Mesenchymal stem cell (in vitro differentiated cells and primary cell): ENCODE measurements at places on chromosomes 3 and 15.
A peak's percentile ranks its signal among the peaks of the same experiment; 100 is the strongest.

- DNase-seq, result no peak
Measured at GRCh38 chr3:143958966-143959365, 12.7 kb upstream of the DIPK2A start.

DNA sequence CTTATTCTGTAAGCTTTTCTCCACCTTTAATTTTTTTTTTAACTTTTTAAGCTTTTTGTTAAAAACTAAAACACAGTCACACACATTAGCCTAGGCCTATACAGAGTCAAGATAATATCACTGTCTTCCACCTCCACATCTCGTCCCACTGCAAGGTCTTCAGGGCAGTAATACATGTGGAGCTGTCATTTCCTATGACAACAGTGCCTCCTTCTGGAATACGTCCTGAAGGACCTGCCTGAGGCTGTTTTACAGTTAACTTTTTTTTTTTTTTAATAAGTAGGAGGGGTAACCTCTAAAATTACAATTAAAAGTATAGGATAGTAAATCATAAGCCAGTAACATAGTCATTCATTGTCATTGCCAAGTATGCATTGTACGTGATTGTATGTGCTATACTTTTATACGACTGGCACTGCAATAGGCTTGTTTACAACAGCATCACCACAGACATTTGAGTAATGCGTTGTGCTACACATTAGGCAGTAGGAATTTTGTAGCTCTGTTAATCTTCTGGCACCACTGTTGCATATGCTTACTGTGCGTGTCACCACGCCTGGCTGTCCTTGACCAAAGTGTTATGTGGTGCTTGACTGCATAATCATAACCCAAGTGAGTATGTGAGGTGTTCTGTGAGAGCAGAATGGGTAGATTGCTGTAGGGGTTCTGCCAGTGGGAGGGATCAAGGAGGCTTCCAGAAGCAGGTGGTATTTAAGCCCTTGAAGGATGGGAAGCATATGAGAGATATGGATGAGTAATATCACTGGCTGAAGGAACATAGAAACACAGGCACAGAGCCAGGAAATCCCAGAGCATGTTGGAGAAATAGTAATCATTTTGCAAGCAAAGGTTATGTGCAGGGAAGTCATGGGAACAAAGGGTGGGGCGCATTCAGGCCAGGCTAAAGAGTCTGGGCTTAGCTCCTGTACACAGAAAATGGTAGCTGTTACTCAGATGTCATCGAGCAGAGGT lies 18.3 kb downstream of the FBXO22 start:
- DNase-seq, result peak; percentile 91

- no peak for DNase-seq
Measured at GRCh38 chr3:58175187-58175436, 35.7 kb downstream of the DNASE1L3 start.

- DNase-seq, result no peak
Measured at GRCh38 chr3:191237047-191237882, 38.2 kb downstream of the OSTN start.

GRCh38 chr3:176609361-176609760 lies 587.9 kb downstream of the TBL1XR1 start:
- DNase-seq, result no peak

GRCh38 chr15:82172506-82172905 lies 90.0 kb downstream of the EFL1 start:
- no peak for DNase-seq

DNA sequence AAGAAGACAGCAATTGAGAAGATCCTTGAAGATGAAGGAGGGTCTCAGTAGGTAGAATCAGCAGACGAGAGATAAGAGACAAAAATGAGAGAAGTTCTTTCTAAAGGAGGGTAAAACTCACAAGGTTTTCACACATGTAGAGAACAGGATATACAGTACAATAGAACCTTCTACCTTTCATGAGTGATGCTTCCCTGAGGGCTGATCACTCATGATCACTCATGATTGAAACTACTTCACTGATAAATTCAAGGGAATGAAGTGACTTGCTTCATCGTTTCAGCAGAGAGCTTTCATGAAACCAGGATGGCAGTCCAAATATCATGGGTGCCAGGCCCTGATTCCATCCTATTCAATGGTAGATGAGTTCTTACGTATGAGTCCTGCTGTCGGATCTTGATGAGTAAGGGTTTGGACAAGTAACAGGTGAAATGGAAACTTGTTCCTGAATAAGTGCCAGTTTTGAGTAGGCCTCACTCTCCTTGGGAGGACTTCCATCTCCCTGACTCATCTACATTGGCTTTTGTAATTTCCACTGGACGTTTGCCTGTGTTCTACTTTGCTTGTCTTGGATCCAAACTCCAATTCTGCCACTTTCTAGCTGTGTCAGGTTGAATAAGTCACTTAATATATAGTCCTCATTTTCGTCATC lies 9.6 kb upstream of the CLDN16 start:
- DNase-seq, result peak; percentile 28

DNA sequence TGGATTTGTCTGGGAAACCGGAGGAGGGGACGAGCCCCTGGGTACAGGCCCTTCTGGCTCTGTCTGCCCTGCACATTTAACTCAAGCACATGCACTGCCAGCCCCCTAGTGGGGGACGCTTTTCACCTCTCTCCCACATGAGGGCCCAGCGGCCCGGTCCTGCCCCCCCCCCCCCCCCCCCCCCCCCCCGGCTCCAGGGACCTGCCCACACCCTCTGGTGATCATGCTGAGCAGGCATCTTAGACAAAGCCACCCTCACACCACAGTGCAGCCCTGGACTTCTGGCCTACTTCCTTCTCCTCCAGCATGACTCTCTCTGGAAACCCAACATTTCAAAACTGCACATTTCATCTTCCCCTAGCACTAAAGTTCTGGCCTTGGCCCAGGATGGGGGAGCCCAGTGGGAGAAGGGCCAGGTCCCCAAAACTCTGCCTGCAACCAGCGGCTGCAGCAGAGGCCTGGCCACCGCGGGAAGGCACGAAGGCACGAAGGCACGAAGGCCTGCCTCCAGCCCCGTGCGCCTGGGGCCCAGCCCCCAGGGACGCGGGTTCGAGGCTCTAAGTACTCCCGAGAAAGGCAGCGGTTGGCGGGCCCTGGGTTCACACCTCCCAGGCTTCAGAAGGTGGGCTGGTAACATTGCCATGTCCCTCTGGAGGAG lies 14.1 kb downstream of the KLF15 start:
- no peak for DNase-seq

GRCh38 chr3:110625201-110625747 lies 446.3 kb upstream of the NECTIN3 start:
- no peak for DNase-seq

- DNase-seq, result peak; percentile 55
Measured at GRCh38 chr3:29339016-29339833, 58.4 kb downstream of the RBMS3 start.

DNA sequence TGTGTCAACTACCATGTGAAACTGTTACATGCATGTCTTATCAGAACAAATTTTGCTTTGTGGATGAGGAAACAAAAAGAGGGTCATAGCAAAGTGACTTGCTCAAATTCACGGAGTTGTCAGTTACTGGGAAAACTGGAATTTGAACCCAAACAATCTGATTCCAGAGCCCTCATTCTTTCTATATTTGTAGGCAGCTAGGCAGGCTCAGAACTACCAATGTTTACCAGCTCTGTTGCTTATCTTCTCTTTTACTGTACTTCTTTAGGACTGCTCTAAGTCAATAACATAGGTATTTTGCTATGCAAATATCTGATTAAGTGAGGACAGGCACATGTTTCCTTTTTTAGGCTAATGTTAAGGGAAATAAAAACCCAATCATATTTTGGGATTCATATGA lies 450.5 kb downstream of the ZPLD1 start:
- DNase-seq, result no peak

GRCh38 chr3:84991422-84991900 lies 32.7 kb downstream of the CADM2 start:
- no peak for DNase-seq

DNA sequence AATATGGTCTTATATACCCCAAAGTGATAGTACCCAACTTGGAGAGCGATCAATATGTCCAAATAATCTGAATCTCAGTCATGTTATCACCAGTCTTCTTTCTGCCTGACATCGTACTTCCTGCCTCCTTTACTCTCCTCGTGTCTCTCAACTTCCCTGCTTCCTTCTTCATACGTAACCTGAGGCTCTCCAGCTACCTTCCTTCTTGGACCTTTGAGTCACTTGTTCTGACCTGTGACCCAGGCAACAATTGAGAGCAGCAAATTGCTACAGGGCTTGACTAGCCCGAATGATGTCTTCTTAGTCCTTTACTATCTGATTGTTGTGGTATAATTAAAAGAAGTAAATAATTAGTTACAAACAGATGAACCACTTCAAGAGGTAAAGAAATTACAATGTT lies 145.9 kb upstream of the MBNL1 start:
- no peak for DNase-seq

- DNase-seq, result no peak
Measured at GRCh38 chr3:109926376-109926775, 589.0 kb upstream of the DPPA4 start.

DNA sequence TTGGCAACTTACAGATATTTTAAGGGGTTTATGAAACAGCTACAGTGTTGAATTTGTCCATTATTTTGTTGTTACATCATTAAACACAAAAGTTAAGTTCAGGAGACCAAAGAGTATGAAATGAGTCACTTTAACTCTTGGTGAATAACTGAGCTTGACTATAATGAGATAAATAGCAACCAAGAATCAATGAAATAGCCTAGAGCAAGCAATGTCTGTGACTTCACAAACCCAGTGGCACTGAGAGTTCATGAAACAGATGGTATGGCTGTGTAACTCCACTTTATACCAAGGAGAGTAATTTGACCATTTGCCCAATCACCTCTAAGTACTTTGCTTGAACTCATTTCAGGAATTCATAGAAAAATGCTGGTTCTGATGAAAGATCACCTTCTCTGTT lies 169.6 kb upstream of the GADL1 start:
- no peak for DNase-seq

DNA sequence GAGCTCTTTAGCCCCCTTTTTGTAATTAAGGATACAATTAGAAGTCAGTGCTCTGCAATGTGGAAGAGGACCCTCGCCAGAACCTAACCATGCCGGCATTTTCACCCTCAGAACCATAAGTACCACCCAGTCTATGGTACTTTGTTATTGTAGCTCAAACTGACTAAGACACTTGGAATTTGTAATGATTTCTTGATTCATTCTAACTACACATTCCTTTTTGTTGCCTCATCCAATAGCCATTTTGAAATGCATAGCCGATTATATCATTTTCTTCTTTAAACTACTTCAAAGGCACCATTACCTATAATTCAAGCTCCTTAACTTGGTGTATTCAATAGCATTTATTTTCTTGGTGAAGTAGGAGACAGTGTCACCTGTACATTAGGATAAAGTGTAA lies 61.4 kb downstream of the GLB1 start:
- DNase-seq, result peak; percentile 37

- no peak for DNase-seq
Measured at GRCh38 chr3:22982981-22983587, 220.0 kb upstream of the UBE2E2 start.

- DNase-seq, result no peak
Measured at GRCh38 chr3:140756240-140757016, 78.6 kb downstream of the TRIM42 start.

GRCh38 chr3:181855825-181856224 lies 144.1 kb downstream of the SOX2 start:
- no peak for DNase-seq

DNA sequence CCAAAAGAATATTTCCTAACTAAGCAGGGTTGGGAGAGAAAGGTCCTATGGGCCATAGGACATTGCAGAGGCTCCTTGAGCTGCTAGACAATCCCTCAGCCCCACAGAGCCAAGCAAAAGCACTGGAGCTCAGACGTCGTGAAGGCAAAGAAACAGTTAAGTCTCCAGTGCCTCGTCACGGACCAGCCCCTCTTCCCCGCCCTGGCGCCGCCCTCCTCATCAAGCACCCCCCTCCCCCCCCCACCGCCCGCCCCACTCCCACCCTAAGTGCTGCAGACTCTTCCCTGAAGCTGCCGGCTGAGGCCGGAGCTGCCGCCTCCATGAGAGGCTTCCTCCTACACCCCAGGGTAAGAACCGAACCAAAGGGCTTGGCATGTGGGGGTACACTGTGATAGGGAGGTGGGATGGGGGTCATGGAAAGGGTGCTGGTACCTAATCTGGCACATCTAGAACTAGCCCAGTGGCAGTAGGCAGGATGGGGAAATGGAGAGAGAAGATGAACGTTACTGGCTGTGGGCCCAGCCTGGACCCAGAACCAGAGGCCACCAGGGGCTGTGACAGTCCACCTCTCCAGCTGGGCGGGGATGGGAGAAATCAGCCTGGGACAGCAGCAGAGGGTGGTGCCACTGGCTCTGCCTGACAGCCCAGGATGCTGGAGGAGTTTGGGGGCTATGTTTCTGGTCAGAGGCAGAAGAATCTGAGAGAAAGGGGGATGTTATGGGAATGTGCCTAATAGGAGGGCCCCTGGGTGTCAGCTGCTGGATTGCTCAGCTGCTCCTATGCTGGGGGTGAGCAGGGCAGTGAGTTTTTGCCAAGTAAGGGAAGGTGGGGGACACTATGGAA lies at the start of gene MAP1A:
MAP1A (plus strand) TSS at position 255 of the 843 bp plus-strand sequence. CDS start 3,866 bp downstream, outside the sequence.
- DNase-seq, result peak; percentile 83

GRCh38 chr3:59654480-59655417 lies 604.9 kb upstream of the CFAP20DC start:
- no peak for DNase-seq

DNA sequence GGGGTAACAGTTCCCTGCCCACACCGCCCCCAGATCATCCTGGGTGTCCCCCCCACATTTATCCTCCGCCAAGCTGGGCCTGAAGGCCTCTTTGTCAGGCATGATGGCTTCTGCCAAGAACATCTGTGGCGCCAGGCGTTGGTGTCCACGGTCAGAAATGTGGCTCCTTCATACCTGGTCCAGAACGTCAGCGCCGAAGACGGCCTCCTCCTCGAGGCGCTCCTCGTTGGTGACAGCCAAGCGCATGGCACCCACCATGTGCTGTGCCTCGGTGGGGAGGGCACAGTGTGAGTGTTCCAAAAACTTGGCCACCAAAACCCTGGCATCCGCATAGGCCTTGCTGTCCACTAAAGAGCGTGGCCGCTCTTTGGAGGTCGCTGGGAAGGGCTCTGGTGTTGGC lies 146.5 kb downstream of the NSMCE3 start:
- no peak for DNase-seq

DNA sequence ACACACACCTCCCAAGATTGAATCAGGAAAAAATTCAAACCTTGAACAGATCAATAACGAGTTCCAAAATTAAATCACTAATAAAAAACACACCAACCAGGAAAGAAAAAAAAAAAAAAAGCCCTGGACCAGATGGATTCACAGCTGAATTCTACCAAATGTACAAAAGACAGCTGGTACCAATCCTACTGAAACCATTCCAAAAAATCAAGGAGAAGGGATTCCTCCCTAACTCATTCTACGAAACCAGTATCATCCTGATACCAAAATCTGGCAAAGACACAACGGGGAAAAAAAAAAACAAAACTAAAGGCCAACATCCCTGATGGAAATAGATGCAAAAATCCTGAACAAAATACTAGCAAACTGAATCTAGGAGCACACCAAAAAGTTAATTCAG lies 54.4 kb upstream of the SLC12A8 start:
- DNase-seq, result no peak

DNA sequence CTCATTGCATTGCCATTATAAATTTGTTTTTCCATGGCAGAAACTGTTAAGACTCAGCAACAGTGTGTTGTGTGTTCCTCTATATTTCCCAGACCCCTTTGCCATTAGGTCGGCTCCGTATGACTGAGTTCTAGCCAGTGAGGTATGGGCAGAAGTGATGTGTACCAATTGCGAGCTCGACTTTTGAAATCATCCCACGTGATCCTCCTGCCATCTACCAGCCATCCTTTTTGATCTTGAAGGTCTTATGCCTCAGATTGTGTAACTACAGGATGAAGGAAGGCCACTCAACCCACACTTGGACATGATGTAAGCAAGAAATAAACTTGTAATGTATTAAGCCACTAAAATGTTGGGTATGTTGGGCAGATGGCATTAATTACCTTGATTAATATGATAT lies 562.3 kb downstream of the PDCD6IP start:
- no peak for DNase-seq

- peak; percentile 79 for DNase-seq
Measured at GRCh38 chr3:129593595-129594339, 12.7 kb downstream of the PLXND1 start.
